T-helper 2 cell treated with Interferon-gamma antibody and Interleukin-4, amounts not matched to agents 5 μg/mL and 100 μg/mL, for 36 hours (primary cell): ENCODE measurements at places on chromosomes 11 and 22.

DNA sequence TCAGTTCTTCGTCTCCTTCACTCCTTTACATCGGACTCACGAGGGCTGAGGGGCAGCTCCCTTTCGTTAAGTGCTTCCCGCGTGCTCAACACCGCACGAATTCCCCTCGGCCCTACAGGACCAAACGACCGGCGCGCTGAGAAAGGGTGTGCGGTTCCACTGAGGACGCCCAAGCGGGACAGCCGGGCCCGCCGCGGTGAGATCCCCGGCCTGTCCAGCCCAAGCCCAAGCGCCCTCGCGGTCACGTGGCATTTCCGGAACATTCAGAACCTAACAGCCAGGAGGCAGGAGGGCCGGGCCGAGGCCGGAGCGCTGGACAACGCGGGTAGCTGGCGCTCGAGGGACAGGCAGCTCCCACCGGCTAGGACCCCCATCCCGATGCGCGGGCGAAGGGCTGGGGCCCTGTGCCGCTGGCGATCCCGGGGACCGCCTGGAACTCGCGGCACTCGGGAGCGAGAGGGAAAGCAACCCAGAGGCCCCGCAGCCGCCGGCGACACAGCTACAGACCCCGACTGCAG lies 737 bp upstream of the STIP1 start:
- DNase-seq = no peak
- peak overlapping the region; percentile 99 for H3K27ac ChIP-seq
- peak overlapping the region; percentile 98 for H3K4me3 ChIP-seq
- H3K27me3 ChIP-seq = peaks cover 4% of the 10 kb centered on the region

DNA sequence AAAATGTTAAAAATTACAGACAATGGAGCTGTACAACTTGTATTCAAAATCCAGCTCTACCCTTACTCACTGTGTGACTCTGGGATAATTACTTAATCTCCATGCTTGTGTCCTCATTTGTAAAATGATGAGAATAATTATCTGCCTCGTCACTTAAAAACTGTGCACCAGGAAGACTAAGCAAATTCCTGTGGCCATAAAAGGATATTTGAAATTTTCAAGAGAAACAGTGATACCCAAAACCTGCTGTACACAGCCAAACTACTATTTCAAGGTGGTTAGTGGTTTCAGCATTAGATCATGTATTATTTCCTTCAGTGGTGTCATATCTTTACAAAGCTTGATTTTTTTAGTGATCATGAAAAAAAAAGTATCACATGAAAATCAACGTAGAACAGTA lies 136.9 kb downstream of the METTL15 start:
- peaks cover 1% of the 10 kb centered on the region for H3K4me1 ChIP-seq
- no peak overlapping the region for H3K4me3 ChIP-seq
- peaks cover 2% of the 10 kb centered on the region for H3K36me3 ChIP-seq
- no peaks in the 10 kb centered on the region for H3K27me3 ChIP-seq
- H3K27ac ChIP-seq = no peak overlapping the region
- DNase-seq = no peak

DNA sequence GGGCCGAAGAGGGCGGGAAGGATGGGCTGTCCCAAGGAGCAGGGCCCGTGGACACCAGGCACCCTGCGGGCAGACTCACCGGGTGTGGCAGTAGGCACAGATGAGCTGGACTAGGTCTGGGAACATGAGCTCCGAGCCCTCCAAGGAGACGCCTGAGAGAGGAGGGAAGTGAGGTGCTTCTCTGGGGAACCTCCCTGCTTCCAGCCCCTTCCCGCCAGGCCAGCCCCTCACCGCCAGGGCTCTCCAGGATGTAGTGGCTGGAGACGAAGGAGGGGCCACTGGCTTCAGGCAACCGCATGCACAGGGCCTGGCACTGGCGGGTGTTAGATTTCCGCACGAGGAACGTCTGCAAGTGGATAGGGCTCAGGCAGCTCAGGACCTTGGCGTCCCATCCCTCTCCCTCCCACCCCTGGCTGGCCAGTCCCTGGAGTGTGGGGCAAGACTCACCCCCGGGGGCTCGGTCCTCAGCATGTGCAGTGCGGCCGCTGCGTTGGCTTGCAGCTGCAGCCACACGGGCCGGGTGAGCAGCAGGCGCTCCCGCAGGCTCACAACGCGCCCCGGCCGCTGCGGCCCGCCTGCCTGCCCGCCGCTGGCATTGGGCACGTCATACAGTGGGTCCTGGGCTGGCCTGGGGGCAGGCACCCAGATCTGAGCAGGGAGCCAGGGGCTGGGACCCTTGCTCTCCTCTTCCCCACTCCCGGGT lies 552 bp downstream of the RIN1 start:
- DNase-seq = no peak
- no peaks in the 10 kb centered on the region for H3K27me3 ChIP-seq
- no peak overlapping the region for H3K27ac ChIP-seq
- H3K4me1 ChIP-seq = peaks cover 12% of the 10 kb centered on the region
- H3K36me3 ChIP-seq = peaks cover 6% of the 10 kb centered on the region

- H3K27me3 ChIP-seq = no peaks in the 10 kb centered on the region
- H3K36me3 ChIP-seq = peaks cover 5% of the 10 kb centered on the region
- H3K4me1 ChIP-seq = peaks cover 5% of the 10 kb centered on the region
- H3K4me3 ChIP-seq = peak within 1 kb of the TSS; percentile 79
- no peak for DNase-seq
Observed at GRCh38 chr11:818396-819128, at the start of gene PNPLA2. Gene PNPLA2 (plus strand): TSS chr11:818914. CDS start chr11:819719, 805 bp downstream.

DNA sequence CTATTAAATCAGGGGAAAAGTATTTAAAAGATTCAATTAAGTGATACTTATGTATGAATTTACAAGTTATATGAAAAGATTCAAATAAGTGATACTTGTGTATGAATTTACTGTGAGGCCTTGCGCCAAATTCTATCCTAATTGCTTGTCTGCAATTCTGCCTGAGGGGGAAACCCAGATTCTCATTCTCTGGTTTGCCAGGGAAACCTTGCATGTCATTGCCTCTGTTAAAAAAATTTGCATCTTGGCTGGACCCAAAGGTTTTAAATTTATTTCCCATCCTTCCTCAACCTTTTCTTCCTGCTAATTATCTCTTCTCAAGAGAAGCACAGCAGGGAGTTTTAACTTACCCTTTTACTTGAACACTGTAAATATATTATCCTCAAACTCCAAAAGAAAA lies 13.8 kb downstream of the OLFML1 start:
- no peaks in the 10 kb centered on the region for H3K36me3 ChIP-seq
- peaks cover 2% of the 10 kb centered on the region for H3K27me3 ChIP-seq
- no peak overlapping the region for H3K4me3 ChIP-seq
- DNase-seq = no peak
- H3K4me1 ChIP-seq = peaks cover 3% of the 10 kb centered on the region
- no peak overlapping the region for H3K27ac ChIP-seq

- peaks cover 19% of the 10 kb centered on the region for H3K36me3 ChIP-seq
- peak overlapping the region; percentile 93 for H3K4me3 ChIP-seq
- peaks cover 11% of the 10 kb centered on the region for H3K27me3 ChIP-seq
- H3K27ac ChIP-seq = peak overlapping the region; percentile 89
Observed at GRCh38 chr11:124115782-124116616, 749 bp downstream of the VWA5A start.

DNA sequence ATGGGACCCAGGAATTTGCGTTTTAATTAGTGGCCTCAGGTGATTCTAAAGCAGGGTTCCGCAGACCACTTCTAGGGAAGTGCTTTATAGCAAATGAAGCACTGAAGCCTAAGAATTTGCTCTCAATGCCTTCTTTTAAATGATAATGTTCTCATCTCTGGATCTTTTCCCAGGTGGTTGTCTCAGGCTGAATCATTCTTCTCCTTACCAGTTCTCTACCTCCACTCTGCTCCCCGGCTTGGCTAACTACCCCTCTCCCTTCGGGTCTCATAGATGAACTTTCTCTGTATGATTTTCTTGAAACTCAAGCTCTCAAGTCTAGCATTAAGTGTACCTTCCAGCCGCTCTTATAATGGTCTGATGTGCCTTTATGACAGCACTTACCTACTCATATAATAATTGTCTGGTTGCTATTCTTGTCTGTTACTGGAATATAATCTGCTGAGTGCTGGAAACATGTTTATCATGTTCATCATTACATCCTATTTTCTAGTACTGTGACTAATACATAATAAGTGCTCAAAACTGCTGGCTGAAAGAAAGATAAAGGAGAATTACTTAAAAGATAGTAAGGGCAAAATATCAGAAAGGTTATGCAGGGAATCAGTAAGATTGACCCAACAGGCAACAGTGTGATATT lies 195.9 kb upstream of the SESN3 start:
- H3K4me1 ChIP-seq = no peaks in the 10 kb centered on the region
- H3K27ac ChIP-seq = no peak overlapping the region
- no peaks in the 10 kb centered on the region for H3K36me3 ChIP-seq
- peaks cover 2% of the 10 kb centered on the region for H3K27me3 ChIP-seq
- no peak overlapping the region for H3K4me3 ChIP-seq

GRCh38 chr11:1276866-1277615 lies 32.4 kb downstream of the TOLLIP start:
- no peaks in the 10 kb centered on the region for H3K27me3 ChIP-seq
- H3K4me1 ChIP-seq = no peaks in the 10 kb centered on the region
- H3K27ac ChIP-seq = no peak overlapping the region
- no peak for DNase-seq

- H3K36me3 ChIP-seq = no peaks in the 10 kb centered on the region
- H3K27me3 ChIP-seq = no peaks in the 10 kb centered on the region
- no peak overlapping the region for H3K27ac ChIP-seq
- H3K4me1 ChIP-seq = no peaks in the 10 kb centered on the region
- DNase-seq = no peak
Observed at GRCh38 chr11:102026217-102026616, 21.0 kb upstream of the CFAP300 start.

GRCh38 chr22:26617271-26618199 lies at the start of gene CRYBB1:
Gene CRYBB1 (minus strand): TSS chr22:26618027. CDS start chr22:26616319, 1,708 bp downstream.
- H3K27me3 ChIP-seq = peaks cover 8% of the 10 kb centered on the region
- no peak within 1 kb of the TSS for H3K27ac ChIP-seq
- H3K36me3 ChIP-seq = no peaks in the 10 kb centered on the region
- H3K4me1 ChIP-seq = peaks cover 8% of the 10 kb centered on the region
